ENCODE measurements at places on chromosomes 11 and 22.

DNA sequence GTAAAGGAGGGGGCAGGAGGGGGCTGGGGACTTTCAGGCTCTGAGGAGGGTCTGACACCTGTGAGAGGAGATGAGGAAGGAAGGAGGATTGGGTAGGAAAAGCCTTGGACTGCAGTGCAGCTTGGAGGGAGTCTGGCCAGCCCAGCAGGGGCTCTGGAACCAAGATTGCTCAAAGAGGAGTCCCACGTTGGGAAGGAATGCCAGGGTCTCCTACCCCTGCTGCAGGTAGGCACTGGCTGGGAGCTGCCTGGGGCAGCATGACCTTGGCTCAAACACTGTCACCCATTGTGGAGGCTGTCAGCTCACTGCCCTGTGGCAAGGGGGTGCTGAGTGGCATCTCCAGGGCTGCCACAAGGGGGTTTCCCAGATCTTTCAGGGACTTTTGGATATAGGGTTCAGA lies 94.5 kb downstream of the RPS6KA4 start:
- no peak for DNase-seq

- DNase-seq: no peak
Observed at GRCh38 chr11:117816151-117816741, 8.3 kb downstream of the FXYD2 start.

- DNase-seq: no peak
Observed at GRCh38 chr11:35794850-35795249, 132.3 kb downstream of the TRIM44 start.

DNA sequence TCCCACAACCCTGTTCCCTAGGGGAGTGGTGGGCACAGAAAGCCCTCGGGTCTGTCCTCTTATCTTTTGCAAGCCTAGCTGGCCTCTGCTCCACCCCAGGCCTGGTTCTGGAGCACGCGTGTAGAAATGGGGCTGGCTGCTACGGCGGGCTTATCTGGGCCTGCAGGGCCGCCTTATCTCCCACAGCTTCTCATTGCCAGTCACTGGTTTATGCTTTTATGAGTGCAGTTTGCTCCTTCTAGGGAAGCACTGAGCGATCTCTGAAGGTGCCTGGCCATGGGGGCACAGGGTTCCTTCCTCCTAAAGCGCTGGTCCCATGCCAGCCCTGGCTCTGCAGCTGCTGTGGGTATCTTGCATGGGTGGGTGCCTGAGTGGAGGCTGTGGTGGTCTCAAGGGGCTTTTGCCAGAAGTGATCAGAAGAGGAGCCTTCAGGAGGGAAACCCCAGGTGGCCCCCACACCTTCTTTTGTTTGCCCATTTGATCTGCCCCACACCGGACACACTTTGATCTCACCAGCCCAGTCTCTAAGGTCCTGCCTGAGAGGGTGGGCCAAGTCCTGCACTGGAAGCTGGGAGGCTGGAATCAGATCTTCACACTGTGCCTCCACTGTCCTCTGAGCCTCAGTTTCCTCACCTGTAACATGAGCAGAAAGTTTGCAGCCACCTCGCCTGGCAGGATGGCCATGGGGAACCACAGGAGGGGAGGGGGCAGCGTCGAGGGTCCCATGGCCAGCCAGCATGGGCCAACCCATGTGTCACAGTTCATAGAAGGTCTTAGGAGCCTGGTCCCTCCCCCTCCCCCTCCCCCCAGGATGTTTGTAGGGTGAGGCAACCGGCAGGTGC lies 86.6 kb upstream of the FGF3 start:
- no peak for DNase-seq

- DNase-seq: no peak
Observed at GRCh38 chr22:43342347-43343261, 568 bp downstream of the SCUBE1 start.

DNA sequence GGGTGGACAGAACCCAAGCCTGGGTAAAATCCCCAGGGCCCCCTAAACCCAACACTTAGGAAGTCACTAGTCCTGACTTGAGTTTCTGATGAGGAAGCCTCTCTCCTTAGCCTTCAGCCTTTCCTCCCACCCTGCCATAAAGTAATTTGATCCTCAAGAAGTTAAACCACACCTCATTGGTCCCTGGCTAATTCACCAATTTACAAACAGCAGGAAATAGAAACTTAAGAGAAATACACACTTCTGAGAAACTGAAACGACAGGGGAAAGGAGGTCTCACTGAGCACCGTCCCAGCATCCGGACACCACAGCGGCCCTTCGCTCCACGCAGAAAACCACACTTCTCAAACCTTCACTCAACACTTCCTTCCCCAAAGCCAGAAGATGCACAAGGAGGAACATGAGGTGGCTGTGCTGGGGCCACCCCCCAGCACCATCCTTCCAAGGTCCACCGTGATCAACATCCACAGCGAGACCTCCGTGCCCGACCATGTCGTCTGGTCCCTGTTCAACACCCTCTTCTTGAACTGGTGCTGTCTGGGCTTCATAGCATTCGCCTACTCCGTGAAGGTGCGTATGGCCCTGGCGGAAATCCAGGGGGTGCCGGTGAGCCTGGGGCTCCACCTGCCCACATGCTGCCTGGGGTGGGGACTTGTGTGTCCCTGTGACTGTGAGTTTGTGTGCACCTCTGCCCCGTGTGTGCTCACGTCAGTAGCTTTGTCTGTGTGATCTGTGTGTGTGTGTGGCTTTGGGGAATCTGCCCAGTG lies at the start of gene IFITM1:
IFITM1 (plus strand) TSS at position 254 of the 767 bp plus-strand sequence; CDS start at position 385, 131 bp downstream.
- DNase-seq: no peak

- DNase-seq: no peak
Observed at GRCh38 chr11:114059278-114059983, at the start of gene ZBTB16. Gene ZBTB16 (plus strand): TSS chr11:114059711. CDS start chr11:114063301, 3,590 bp downstream.

Measured in stimulated activated CD8-positive, alpha-beta memory T cell treated with anti-CD3 and anti-CD28 coated beads, Interleukin-4, amount 100 ng/mL, for 1 hour (primary cell).